ENCODE measurements at places on chromosomes 5 and 9.

GRCh38 chr5:153321478-153321877 is 169.0 kb upstream of the GRIA1 start:
- DNase-seq = no peak

DNA sequence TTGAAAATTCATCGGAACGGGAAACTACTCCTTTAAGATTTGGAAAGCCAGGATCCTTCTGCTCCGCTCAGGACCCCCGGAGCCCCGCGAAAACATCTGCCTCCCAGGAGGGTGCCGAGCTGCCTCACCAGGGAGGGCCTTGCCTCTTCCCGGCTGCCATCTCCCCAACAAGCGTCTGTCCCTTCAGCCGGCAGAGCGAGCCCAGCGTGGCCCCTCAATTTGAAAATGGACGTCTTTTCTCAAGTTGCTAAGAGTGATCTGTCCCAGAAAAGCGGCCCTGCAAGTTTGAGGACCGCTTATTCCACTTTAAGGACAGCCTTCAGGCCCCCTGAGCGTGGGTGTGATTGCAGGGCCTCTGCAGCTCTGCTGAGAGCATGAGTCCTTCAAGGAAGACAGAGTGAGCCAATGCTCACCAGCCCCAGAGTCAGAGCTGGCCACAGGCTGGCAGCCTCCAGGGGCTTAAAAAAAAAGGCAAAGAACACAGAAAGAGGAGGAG is 101.3 kb downstream of the PHF2 start:
- DNase-seq = no peak

GRCh38 chr9:121801579-121801978 is 150.1 kb downstream of the DAB2IP start:
- DNase-seq = no peak

DNA sequence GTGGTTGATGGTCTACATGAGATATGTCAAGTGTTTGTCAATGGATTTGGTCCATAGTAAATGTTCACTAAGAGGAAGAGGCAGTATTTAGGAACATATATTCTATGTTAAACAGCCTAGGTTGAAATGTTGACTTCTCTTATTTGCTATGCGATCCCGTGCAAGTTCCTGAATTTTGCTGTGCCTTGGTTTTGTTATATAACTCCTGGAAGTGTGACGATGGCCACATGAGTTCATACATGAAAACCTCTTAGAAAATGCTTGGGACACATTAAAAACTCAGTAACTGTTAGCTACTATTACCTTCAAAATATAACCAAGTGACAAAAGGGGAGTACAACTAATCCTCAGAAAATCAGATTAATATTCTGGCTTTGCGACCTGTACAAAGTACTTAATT is 21.9 kb upstream of the FBXW2 start:
- no peak for DNase-seq

GRCh38 chr5:20601678-20602100 is 613.7 kb upstream of the CDH18 start:
- DNase-seq = no peak

GRCh38 chr5:156330141-156330870 is 3.3 kb downstream of the SGCD start:
- no peak for DNase-seq

DNA sequence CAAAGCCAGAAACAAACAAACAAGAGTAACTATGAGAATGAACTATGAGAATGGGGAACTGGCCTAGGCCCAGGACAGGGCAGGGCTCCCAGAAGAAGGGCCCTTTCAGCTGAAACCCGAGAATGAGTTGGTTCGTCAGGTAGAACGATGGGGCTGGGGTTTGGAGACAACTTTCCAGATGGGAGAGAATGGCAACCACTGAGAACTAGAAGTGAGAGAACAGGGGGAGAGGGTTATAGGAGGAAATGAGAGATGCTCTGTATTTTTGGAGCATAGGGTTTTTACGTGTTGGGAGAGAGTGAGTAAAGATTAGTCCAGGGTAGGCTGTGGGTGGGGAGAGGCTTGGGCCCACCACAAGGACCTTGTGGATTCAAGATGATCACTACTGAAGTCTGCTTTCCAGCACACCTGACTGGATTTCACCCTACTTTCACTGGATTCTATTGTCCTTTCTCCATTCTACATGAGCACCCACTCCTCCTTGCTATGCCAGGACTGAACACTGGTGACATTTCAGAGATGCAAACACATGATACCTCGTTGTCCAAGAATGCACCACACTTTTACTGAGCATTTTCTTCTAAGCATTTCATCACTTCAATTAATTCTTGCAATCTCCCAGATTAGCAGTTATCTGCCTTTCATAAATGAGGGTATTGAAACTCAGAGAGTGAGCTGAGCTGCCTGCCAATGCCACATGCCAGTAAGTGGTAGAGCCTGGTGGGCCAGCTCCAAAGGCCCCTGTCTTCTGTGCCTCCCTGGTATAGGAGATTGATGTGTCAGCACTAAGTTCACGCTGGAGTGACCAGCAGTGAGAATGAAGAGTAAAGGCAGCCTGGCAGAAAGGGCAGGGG is 3.2 kb upstream of the TMEM268 start:
- DNase-seq = no peak

DNA sequence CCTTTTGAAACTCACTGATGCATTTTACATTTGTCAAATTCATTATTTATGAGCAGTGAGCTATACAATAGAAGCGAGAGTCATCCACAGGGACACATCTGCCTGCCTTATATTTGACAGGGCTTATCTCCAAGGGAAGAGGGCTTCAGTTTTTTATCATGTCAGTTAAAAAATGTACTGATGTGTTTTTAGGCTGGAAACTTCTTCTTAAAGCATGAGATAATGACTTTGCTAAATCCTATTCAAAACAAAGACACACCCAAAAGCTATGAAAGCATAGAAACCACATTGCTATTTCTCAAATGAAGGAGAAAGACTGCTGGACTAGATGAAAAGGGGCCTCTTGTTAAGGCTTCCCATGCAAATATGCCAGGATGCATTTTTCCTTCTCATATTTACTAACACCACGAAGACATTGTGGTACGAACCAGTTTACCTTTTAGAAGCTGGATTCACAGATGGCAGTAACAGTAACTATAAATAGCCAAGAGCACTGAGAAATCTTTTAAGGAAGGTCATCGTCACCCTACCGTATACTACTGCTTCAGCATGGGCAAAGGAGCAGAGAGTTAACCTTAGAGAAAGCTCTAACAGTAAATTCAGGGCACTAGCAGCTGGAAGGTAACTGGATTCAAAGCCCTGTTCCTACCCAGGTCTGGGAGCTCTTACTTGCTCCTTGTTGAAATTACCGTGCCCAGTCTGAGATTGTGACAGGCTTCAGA is 86.3 kb upstream of the IFNK start:
- no peak for DNase-seq

- DNase-seq = no peak
These were observed 103.9 kb downstream of the ESM1 start for GRCh38 chr5:54881286-54882005.

GRCh38 chr9:31140316-31140715 is 1244.1 kb upstream of the ACO1 start:
- DNase-seq = no peak

- DNase-seq = no peak
These were observed 5.7 kb downstream of the CLTB start for GRCh38 chr5:176410486-176411180.

DNA sequence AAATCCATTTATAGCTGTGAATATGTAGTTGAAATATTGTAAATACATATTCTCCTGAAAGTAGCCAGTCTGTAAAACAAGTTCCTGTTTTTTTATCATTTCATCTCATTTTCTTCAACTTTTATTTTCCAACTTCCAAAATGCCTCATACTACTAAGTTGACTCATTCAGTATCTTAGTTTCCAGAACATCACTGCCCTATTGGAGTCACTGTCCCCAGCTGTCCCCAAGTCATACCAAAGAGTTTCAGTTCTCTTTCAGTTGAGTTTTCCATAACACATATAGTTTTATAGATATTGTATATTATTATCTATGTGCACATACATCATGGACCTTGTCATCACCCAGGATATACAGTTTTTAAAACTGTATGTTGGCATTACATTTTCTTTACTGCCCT is 261.7 kb downstream of the CDH12 start:
- DNase-seq = no peak

DNA sequence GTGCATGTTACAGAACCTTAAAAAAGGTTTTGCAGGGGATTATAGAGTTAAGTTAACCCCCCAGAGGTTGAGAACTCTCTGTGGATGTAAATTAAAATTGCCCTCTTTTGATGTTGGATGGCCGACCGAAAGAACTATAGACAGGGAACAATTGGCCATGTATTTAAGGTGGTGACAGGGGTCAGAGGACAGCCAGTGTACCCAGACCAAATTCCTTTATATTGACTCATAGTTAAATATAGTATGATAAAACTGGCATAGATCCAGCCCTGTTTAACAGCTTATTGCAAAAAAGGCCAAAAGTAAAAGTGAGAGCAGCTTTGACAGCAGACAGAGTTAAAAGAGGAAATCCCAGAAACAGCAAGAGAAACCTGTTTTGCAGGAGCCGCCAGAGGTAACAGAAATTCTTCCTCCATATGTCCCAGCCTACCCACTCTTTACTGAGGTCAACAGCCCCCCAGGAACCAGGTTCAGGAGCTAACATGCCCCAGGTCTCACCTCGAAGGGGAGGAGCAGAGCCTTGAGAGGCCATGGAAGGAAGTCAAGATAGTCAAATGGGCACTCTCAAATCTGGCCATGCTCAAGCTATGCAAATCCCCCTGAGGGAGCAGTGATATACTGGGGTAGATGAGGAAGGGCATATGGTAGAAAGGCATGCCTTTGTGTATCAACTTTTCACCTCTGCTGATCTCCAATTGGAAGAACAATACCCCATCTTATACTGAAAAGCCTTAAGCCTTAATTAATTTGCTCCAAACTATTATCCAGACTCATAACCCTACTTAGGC is 156.4 kb upstream of the COX7C start:
- DNase-seq = no peak

- no peak for DNase-seq
These were observed 647.1 kb upstream of the KLF4 start for GRCh38 chr9:108136656-108137055.

GRCh38 chr5:67880876-67881275 is 334.7 kb upstream of the PIK3R1 start:
- DNase-seq = no peak

DNA sequence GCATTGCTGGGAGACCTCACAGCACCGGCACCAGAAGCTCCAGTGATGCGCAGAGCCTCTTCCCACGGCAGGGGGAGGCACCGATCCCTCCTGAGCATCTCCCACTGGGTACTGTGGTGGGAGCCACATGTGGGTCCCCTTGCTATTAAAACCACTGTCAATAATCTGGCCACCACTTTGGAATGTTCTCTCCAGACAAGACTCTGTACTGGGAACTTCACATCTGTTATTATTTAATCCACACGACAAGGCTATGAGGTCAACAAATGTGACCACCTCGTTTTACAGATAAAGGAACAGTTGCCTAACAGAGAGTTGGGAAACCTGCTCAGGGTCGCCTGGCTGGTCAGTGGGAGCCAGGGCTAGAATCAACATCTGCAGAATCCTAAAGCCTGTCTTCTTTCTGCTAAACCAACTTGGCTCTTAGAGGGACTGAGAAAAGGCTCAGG is 72.7 kb downstream of the EPB41L4B start:
- DNase-seq = no peak

- no peak for DNase-seq
These were observed 48.0 kb downstream of the FGF1 start for GRCh38 chr5:142637871-142638270.

GRCh38 chr5:13503017-13503416 is 441.5 kb downstream of the DNAH5 start:
- DNase-seq = no peak

DNA sequence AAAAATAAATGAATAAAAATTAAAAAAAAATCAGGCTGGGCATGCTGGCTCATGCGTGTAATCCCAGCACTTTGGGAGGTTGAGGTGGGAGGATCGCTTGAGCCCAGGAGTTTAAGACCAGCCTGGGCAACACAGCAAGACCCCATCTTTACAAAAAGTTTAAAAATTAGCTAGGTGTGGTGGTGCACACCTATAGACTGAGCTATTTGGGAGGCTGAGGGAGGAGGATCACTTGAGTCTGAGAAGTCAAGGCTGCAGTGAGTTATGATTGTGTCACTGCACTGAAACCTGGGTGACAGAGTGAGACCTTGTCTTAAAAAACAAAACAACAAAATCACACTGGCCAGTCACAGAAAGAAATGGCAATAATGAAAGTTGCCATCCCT is 3.4 kb upstream of the CNTRL start:
- no peak for DNase-seq

DNA sequence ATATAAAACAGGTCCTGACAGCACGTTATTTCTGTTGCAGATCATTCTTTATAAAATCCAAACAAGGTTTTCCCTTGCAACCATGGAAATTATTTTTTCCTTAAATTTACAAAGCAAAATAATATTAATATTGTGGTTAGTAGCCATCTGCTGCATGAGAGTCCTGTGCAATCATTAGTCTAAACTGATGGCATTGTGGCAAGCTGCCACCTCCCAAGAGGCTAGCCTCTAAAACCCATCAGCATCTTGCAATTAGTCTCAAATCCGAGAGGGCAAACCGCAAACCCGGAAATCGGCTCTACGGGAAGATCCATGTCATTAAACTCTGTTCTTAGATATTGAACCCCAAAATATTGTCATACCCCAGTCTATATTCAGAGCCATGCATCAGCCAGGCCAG is 11.3 kb upstream of the CDH6 start:
- DNase-seq = no peak

GRCh38 chr9:92187390-92187789 is 72.2 kb upstream of the SPTLC1 start:
- DNase-seq = no peak

DNA sequence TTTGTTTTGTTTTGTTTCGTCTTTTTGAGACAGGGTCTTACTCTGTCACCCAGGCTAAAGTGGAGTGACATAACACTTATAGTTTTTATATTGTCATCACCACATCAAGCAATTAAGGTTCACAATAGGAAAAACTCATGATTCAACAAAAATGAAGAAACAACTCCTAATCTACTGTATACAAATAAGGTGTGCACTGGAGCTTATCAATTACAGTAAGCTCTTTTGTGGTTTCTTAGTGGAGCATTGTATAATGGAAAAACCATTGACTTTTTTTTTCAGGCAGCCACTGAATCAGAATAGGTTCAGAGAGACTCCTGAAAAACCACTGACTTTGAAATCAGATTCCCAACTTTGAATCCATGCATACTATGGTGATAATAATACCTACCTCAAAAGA is 10.8 kb upstream of the PLIN2 start:
- no peak for DNase-seq

All from stimulated activated CD4-positive, alpha-beta T cell treated with anti-CD3 and anti-CD28 coated beads, Interleukin-1b, Interleukin-23, amount 100 ng/mL, for 4 hours (primary cell).